ENCODE measurements at places on chromosomes 7 and 10. TPM values are rescaled to one million over a fixed set of nuclear protein-coding genes. Genes with fewer than 3 reads are reported as not detected.

ENO4 gene
- total RNA-seq = 0.07 TPM

NSMCE4A gene
- 70.3 TPM for total RNA-seq

DNA sequence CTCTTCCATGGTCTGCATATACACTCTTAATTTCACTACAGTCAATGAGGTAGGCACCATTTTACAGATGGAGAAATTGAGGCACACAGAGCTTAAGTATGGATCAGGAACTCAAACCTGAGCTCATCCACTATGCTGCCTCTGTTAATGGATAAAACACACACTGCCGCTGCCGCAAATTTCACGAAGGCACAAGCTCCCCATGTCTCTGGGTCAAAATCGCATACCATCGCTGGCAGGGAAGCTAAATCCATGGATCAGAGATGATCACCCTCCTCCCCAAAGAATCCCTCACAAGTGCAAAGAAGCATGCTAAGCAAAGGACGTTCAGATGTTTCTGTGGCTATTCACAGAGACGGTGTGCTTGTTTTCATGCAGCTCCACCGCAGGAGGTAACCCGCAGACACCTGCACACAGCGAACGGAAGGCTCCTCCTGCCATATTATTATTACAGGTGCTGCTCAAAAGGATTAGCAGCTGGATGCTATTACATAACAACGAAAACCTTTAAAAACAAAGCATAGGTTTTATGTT lies 109.3 kb downstream of the UBE2H start:
- DNase-seq = no peak

- no peak for DNase-seq
These were observed 20.4 kb upstream of the FAM171A1 start for GRCh38 chr10:15391491-15391890.

DNA sequence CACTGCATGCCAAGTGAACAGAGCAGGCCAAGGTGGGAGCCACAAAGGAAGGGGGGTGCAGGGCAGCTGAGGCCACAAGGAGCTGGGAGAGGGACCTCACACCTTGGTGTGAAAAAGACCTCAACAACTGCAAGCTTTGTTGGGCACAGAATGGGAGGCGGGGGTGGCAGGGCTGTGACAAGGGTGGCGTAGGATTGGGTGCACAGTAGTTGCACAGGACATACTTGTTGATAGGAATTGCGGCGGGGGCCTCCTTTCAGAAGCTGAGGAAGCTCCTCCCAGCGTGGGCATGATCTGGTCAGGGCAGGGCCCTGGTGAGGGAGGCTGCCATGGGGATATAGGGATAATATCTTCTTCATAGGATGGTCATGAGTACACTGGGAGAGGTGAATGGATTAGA lies 25.8 kb downstream of the POLL start:
- DNase-seq = no peak

- DNase-seq = no peak
These were observed 47.1 kb downstream of the NT5C2 start for GRCh38 chr10:103145860-103146466.

DNA sequence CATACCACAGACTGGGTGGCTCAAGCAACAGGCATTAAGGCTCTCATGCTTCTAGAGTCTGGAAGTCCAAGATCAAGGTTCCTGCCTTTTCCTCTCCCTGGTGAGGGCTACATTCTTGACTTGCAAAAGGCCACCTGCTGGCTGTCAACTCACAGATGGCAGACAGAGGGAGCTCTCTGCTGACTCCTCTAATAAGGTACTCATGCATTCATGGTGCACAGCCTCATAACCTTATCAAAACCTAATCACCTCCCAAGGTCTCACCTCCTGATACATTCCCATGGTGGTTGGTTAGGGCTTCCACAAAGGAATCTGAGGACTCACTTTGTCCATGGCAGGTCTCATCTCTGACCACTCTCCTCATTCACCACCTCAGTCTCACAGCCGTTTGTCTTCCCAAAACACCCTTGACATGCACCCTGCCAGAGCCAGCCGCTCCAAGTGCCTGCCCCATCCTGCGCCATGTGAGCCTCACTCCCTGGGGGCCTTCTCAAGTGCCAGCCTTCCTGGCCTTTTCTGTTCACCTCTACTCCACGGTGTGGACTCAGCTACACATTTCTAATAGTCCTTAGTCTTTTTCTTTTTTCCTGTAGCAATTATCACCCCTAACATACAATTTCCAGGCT lies 400.3 kb upstream of the ADARB2 start:
- no peak for DNase-seq

GRCh38 chr10:1094112-1095057 lies 38.2 kb downstream of the WDR37 start:
- no peak for DNase-seq

Measured in activated B cell treated with CpG ODN at 0.5 μM for 24 hours (primary cell).